Fibroblast of skin of right biceps (primary cell): ENCODE measurements at places on chromosomes 5 and 9.

- DNase-seq = no peak
These were observed 28.7 kb downstream of the KIF3A start for GRCh38 chr5:132708645-132709044.

DNA sequence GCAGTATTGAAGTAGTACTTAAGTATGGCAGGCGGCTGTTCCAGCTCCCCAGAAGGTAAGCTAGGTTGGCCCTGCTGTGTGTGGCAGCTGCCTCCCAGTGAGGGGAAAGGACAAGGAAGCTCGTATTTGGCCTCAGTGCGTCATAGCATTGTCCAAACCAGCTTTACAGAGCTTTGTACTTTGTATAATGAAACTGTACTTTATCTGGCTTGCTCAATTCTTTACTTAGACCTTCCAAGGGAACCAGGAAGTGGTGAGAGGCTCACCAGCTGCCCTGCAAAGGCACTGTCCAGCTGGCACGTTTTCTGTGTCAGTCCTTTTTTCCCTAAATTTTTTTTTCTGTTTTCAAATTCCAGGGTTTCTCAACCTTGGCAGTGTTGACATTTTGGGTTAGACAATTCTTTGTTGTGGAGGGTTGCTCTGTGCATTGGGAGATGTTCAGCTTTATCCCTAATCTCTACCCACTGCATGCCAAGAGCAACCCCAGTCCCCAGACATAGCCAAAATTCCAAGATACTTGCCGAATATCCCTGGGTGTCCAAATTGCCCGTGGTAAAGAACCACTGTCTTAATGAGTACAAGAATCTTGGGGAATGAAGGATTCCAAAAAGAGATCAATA, 474.5 kb downstream of the LRRC70 start:
- DNase-seq = no peak

GRCh38 chr9:34994260-34994899, 4.8 kb downstream of the DNAJB5 start:
- DNase-seq = peak; percentile 56

- no peak for DNase-seq
These were observed 107.2 kb upstream of the ZNF462 start for GRCh38 chr9:106755736-106756135.

DNA sequence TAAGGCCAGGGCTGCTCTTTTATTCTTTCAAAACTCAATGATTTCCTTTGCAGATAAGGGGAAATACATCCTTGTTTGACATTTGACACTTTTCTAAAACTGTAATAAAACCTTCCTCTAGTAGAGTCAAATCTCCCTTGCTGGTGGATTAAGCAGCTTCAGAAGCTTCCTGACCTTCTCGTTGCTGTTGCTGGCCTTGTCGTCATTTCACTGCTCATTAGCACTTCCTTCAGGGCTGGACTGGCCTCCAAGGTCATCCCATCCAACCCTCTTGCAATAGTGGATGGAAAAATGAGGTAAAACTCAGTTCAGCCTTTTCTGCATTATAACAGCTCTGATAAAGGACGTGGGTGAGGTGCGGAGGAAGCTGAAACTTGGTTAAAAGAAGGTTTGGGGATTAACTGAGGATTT, 1.1 kb upstream of the ADAMTSL1 start:
- DNase-seq = no peak

DNA sequence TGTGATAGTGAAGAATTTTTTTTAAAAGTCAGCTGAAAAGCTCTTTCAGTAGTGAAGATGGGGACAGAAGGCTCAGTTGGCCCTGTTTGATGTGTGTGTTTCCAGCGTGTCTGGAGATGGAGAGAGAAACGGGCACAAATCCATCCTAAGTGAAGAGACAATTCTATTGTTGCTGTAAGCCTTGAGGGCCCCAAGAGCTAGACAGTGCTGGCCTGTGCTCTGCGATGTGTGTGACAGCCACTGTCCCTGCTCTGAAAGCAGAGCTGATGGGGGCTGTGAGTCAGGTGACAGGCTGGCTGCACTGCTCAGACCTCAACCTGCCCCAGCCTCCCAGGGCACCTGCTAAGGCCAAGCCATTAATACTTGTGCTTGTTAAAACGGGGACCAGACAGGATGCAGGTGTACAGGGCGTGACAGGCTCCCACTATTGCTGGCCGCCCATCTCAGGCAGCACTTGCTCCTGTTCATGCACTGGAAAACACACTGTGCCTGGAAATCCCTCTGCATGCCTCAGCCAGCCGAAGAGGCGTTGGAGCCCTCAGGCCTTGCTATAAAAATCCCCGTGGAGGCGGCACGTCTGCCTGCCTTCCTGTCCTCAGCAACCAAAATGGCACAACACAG, 44.6 kb upstream of the SEMA4D start:
- no peak for DNase-seq

- no peak for DNase-seq
These were observed 239.5 kb upstream of the MAP3K1 start for GRCh38 chr5:56575821-56576220.

DNA sequence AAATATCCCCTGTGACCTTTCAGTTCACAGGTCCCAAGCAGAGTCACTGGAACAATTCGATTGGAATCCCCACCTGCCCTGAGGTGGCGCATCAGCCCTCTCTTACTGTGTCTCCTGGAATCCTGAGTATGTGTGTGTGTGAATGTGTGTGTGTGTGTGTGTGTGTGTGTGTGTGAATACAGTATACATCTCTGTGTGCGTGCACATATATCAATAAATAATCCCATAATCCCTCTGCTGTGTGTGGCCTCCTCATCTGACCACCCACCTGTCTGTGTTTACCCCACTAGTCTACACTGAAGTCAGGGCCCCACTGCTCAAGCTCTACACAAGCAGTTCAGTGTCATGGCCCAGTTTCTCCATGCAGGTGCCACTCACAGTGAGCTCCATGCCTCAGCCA, 187.4 kb downstream of the ERCC6L2 start:
- no peak for DNase-seq

- DNase-seq = peak; percentile 93
These were observed 18.4 kb upstream of the ERCC6L2 start for GRCh38 chr9:95857124-95857523.
